ENCODE measurements at places on chromosomes 7 and 10.

GRCh38 chr7:70612811-70613210 is 519.1 kb upstream of the GALNT17 start:
- DNase-seq = no peak

DNA sequence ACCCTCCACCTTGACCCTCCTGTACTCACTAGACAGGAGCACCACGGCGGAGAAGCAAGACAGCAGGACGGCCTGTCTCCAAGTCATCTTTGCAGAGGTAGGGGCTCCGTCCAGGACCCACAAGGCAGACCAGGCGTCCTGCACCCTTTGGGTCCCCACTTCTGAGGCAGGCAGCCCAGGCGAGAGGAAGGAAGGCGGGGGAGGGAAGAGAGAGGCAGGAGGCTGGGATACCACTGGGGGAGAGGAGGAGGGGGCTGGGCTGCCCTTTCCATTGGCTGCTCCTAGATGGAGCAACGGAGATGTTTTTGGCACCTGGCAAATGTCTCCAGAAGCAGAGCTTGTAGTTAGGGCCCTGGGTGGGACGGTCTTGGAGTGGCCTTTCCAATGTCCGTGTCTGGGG is at the start of gene UCMA:
Gene UCMA (minus strand): TSS at position 203 of the 400 bp plus-strand sequence. CDS start 116 bp downstream, at position 87.
- no peak for DNase-seq

- no peak for DNase-seq
Measured at GRCh38 chr10:13909516-13910258, 322.9 kb downstream of the PRPF18 start.

GRCh38 chr7:95509199-95509598 is 23.5 kb downstream of the ASB4 start:
- DNase-seq = peak; percentile 7

DNA sequence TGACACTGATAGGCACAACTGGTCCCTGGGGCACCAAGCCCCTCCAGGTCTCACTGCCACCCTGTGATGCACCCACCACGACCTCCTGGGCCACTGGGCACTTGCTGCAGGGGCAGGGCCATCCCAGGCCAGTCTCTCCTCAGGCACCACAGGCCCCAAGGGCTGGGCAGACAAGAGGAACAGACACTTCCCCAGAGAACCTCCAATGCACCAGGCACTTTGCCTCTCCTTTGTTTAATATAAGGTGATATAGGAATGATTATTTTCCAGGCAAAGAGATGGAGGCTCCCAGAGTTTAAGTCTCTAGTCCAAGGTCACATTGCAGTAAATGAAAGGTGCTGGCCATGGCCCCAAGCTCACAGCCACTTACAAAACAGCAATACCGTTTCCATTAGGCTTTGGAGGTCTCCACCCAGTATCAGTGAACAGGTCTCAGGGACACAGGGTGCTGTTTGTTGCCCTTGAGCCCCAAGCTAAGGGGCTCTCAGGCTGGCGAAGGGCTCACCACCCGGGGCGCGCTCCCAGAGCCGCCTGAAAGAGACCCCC is 4.5 kb downstream of the DEPP1 start:
- DNase-seq = no peak

- DNase-seq = no peak
Measured at GRCh38 chr10:89091496-89091895, 100.9 kb downstream of the FAS start.

GRCh38 chr10:80537086-80537735 is 491 bp upstream of the SH2D4B start:
- DNase-seq = no peak

- no peak for DNase-seq
Measured at GRCh38 chr10:14712991-14713424, 61.7 kb downstream of the FAM107B start.

DNA sequence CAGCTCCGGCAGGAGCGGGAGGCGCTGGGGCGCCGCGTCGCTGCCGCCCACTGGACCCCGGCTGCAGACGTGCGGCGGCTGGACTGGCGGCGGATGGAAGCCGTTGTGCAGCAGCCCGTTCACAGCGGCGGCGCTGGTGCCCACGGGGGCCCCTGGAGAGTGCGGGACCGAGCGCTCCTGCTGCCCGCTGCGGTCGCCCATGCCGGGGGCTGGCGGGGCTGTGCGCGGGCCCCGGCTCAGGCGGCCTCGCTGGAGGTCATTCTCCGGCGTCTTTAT is 413 bp downstream of the PANK1 start:
- DNase-seq = no peak

- no peak for DNase-seq
Measured at GRCh38 chr10:80290474-80291220, 1.2 kb upstream of the MAT1A start.

- no peak for DNase-seq
Measured at GRCh38 chr7:80225361-80225760, 90.7 kb downstream of the GNAI1 start.

DNA sequence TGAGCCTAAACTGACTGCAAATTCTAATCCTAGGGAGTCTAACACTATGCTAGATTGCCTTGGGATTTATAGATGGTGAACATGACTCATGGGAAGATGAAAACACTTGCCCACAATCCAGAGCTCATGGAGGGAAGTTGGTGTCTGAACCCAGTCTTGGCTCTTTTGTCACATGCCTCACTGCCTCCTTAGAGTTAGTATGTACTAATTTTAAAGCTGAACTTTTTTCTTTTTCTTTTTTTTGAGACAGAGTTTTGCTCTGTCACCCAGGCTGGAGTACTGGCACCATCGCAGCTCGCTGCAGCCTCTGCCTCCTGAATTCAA is 14.4 kb downstream of the MRPL32 start:
- DNase-seq = no peak

- DNase-seq = no peak
Measured at GRCh38 chr10:104735036-104735756, 94.1 kb downstream of the SORCS3 start.

GRCh38 chr7:25858525-25859411 is 293.2 kb upstream of the NFE2L3 start:
- no peak for DNase-seq

GRCh38 chr7:24572393-24572996 is 757 bp upstream of the PALS2 start:
- DNase-seq = peak; percentile 48

DNA sequence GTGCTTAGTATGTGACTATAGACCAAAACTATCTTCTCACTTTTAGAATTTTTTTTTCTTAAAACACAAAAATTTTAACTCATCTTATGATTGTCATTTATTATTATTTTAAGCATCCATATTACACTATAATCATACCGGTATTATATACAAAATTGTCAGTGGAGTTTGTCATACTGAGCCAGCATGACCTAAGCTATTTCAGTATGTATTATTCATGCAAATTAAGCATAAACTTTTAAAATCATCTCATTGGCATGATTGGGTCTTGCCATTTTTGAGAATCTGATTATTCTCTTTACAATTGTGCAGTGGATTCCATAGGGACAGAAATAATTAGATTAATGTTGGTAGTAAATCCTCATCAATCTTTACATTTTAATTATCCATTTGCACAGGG is 46.2 kb upstream of the STMP1 start:
- DNase-seq = no peak

- peak; percentile 78 for DNase-seq
Measured at GRCh38 chr7:100679927-100680575, 6.5 kb downstream of the GNB2 start.

DNA sequence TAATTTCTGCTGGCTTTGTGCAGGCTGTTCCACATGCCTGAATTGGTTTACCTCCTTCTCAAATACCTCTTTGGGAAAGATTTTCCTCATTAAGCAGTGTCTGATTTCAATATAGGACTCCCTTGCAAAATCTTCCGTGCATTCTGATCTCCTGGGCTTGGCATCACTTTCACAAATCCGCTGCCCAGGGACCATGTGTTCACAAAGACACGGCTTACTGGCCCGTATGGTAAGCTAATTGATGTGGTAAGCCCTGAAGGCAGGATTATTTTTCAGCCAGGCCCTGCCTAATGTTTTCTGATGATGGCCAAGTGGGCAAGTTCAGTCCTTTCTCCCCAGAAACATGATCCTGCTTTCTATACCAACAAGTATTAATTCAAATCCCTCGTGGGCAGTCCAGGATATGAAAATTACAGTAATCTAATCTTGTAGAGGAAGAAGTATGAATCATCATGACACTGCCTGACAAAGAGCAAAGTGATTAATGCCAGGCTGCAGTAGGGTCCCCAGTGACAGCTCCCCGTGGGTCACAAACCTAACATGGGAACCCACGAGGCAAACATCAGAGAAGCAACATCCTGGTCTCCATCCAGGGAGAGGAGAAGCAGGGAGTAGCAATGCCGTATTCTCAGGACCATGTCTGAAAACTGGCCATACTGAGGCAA is 11.6 kb upstream of the SVIL start:
- peak; percentile 88 for DNase-seq

DNA sequence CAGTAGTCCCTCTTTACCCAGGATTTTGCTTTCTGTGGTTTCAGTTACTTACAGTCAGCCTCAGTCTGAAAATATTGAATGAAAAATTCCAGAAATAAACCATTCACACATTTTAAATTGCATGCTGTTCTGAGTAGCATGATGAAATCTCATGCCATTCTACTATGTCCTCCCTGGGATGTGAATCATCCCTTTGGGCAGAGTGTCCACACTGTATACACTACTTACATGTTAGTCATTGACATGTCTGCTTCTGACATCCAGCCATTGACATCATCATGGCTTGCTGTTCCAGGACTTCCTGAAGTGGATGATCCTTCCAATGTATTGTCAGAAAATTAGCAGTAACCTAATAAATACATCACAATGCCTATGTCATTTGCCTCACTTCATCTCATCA is 34.6 kb upstream of the MALRD1 start:
- DNase-seq = peak; percentile 88

- peak; percentile 59 for DNase-seq
Measured at GRCh38 chr10:6204063-6204340, 1.3 kb downstream of the PFKFB3 start.

- DNase-seq = no peak
Measured at GRCh38 chr10:132605390-132605789, 67.8 kb downstream of the INPP5A start.

GRCh38 chr10:33421789-33422462 is 87.5 kb upstream of the NRP1 start:
- peak; percentile 74 for DNase-seq

- DNase-seq = no peak
Measured at GRCh38 chr10:62001898-62002297, 100.4 kb downstream of the ARID5B start.

GRCh38 chr10:29616542-29616941 is 18.2 kb downstream of the SVIL start:
- no peak for DNase-seq

GRCh38 chr7:43431020-43431595 is 151.8 kb upstream of the STK17A start:
- DNase-seq = no peak

- no peak for DNase-seq
Measured at GRCh38 chr10:110522365-110522988, 24.8 kb downstream of the DUSP5 start.

GRCh38 chr10:103712146-103712545 is 143.2 kb downstream of the SH3PXD2A start:
- DNase-seq = no peak

DNA sequence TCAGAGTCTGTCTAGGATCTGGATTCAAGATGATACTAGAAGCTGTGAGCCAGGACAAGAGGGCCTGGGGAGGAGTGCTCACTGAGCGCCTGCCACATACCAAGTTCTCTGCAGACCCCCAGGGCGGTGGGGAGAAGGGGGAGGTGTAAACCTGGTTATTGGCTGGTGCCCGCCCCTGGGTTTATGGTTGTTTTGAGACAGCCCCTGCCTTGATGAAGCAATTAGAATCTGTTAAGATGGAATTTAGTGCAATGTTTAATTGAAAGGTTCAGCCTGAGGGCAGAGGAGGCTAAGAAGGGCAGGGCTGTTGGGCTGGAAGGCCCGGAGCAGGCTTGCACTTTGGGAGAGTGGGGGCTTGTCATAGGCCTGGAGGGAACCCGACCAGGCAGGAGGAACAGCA is 42.7 kb downstream of the PRF1 start:
- DNase-seq = no peak

Measured in MCF 10A (cell line).